ENCODE measurements at places on chromosomes 6 and 20.
A peak's percentile ranks its signal among the peaks of the same experiment; 100 is the strongest.

DNA sequence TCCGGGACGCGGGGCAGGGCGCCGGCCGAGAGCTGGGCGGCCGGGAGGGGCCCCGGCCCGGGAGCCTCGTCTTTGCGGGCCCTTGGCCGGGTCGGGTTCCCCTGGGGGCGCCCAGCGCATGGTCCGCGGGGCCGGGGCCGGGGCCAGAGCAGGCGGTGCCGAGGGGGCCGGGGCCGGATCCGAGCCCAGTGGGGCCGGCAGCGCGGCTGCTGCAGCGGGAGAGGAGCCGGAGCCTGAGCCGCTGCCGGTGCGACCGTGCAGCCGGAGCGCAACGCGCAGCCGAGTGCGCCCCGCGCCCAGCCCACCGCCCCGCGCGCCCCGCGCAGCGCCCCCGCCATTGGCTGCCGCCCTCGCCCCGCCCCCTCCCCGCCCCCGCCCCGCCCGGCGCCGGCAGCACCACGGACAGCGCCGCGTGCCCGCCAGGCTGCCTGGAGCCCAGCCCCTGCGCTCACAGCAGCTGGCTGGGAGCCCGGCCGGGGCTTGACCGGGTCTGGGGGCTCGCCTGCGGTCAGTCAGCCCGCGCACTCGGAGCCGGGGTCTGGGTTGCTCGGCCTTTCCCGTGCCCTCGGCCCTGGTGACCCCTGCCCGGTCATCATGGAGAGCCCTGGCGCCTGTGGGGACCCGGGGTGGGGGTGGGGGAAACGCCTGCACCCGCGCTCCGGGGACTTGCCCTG, at the start of gene HRH3:
Gene HRH3 (minus strand): TSS at position 287 of the 674 bp plus-strand sequence. CDS start 308 bp downstream, outside the sequence.
- peak; percentile 80 for DNase-seq

DNA sequence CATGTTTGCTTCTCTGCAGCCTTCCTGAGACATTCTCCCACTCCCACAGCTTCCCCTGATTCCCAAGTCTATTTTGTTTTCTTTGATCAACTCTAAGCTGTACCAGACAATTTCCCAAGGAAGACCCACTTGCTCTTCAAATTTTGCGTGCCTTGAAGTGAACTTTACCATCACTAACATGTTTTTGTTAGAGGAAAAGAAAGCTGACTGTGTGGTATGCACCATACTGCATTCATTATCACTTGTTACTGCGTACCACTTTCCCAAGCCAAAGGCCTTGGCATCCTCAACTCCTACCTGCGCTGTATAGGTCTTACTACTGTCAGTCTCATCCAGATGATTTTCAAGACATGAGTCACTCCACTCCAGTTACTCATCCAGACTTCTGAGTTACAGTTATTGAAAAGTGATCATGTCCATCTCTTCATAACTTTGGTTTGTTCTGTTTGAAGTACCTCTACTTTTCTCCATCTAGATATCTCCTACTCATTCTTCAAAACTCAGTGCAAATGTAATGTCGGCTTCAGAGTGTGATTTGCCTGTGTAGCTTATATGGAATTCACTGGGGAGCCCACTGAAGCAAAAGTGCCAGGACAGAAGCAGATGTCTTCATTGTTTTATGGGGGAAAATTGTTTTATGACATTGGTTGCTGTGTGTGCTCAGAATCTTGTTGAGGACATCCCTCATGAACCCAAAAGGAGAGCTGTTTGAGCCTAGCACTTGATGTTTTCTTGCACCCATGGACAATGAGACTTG, 5.2 kb downstream of the RPS12 start:
- no peak for DNase-seq

DNA sequence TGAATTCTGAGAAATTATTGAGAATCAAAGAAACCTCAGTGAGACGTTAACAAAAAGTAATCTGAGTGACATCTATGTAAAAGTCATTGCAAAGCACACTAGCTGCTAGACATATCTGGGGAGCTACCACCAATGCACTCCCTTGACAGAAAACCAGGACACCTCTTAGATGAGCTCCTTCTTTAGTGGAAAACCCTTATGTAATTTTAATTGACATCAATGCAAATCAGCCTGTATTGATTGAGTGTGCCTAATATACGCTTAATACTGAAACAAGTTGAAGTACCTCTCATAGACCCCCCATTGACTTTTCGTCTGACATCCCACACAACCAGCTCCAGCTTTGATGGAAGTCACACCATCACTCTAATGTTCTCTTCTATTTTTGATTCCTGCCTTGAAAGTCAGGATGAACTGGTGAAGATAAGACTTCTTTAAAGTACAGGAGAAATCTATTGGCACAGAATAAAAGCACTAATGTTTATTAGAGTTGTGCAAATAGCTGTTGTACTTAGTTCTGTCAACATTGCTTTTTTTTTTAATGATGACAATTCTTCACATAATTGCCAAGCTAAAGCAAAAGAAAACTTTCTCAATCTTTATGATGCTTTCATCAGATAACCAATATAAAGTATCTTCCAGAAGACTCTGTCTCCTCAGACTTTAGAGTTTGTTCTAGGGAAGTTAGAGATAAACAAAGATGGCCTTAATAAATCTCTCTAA, 98.0 kb upstream of the FAM8A1 start:
- no peak for DNase-seq

- no peak for DNase-seq
Measured at GRCh38 chr6:81455641-81456040, 296.8 kb downstream of the TENT5A start.

DNA sequence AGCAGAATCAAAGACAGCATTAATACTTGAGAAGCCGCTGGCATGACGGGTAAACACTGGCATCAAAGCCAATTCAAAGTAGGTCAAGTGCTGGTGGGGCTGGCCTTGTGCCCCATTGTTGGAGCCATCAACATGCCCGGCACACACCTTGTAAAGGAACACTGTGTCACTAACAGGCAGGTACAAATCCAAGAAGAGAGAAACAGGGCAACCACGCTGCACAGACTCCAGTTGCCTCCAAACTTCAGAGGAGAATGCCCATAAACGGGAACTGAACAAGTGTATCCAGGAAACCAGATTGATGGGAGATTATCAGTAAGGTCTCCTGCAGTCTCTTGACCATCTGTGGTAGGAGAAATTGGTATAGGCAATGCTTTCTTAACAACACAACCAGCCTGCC, 127.0 kb upstream of the STXBP5 start:
- DNase-seq, result no peak

DNA sequence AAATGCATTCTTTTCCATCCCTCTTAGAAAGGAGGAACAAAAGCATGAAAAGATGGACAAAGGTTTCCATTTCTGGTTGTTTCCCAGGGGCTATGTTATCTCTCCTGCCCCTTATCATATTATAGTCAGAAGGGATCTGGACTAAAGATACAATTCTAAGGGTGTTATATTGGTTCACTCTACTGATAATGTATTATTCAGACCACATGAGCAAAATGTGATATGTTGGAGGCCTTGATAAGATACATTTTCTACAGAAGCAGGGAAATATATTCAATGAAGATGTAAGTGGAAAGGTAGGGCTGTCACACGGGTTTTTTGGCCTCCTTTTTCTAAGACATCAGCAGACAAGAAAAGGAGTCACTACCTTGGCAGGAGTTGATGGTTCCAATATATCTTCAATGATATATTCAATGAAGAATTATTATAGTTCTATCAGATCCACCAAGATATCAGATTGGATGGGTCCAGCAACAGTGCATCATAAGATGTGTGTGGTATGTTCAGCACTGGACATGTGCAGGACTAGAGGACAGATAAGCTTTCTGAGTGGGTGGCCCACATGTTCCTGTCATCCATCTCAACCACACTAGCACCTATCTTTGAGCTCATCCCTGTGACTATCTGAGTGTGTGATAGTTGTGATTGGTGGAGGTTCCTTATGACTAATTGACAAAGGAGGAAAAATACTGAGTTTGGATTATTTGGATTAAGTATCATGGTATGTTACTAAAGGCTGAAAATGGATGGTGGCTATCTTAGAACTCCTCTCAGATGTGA, 5.7 kb upstream of the ZKSCAN3 start:
- no peak for DNase-seq

- DNase-seq, result no peak
Measured at GRCh38 chr6:84119277-84119676, 85.7 kb downstream of the MRAP2 start.

DNA sequence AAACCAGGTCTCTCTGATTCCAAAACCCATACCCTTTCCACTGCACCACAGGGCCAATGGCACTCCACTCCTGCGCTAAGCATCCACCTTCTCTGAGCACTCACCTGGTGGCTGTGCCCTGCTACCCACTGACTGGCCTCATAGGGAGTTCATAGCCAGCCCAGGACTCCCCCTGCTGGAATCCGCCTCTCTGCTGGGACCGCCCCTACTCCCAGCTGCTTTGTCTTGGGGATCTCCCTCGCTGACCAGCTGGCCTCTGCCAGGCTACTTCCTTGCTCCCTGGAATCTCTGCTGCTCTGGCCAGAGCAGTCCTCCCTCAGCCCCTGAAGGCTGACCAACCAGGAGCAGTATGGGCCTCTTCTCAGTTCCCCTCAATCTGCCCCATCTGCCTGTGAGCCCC, 129.7 kb downstream of the FAXC start:
- DNase-seq, result peak; percentile 43

GRCh38 chr6:125824946-125825771, 34.4 kb downstream of the NCOA7 start:
- no peak for DNase-seq

DNA sequence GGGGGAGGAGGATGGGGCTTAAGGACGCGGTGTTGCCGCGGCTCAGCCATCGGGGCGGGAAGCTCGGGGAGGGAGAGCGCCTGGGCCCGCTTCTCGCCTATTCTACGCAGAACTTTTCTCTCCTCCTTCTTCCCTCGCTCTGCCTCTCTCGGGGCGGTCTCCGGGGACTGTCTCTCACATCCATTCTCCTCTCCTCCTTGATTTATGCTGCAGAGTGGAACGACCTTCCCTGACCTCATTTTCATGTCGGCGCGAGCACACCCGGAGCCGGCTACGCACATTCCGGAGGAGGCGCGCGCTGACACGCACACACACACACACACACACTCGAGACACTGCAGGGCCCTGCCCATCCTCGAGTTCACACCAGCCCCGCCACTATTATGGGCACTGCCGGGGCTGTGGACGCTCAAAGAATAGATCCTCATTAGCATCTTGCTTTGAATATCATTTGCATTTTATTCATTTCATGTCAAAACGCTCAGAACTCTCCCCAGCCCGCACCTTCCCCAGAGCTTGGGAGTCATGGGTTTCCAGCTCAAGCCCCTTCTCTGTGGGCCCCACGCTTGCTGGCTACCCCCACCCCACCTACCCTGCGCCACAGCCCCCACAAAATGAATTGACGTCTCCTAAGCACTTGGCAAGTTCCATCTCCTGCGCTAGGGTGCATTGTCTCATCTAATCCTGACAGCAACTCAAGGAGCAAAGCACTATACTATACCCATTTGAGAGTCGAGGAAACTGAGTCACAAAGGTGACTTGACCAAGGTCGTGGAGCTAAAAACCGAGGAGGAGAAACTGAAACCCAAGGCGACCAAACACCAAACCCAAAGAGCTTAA, 36.8 kb downstream of the NCR2 start:
- DNase-seq, result no peak

GRCh38 chr6:42401613-42401951, 50.1 kb downstream of the TRERF1 start:
- no peak for DNase-seq

GRCh38 chr6:137647762-137648447, 153.7 kb upstream of the OLIG3 start:
- DNase-seq, result no peak

DNA sequence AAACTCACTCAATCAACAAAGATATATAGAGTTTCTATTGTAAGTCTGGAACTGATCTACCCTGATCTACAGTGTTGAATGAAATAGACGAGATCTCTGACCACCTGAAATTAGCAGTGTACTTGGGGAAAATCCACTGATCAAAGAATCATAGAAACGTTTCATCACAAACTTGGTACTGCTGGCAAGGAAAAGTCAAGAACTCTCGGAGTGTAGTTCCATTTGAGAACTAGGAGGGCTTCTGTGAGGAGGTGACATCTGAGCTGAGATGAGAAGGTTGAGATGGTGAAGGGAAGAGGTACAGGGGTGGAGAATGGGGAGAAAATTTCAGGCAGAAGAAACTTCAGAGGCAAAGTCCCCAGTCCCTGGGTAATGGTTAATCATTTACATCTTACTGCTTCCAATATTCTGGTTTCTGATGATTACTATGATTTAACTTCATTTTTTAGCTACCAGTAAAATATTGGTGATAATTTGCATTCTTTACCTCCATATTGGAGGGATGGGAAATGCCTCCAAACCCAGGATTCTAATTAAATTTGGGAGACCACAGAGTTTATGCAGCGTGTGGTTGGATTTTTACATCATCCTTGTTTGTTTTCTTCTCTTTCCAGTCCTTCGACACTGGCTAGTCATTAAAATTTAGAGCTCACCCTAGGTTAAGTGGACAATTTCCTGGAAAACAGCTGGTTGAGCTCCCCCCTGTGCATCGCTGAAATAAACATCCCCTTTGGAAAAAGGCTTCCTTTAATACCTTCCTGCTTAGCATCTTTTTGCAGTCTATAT, 191.9 kb downstream of the BCAS1 start:
- no peak for DNase-seq

GRCh38 chr6:126927841-126928240, 190.6 kb upstream of the RSPO3 start:
- no peak for DNase-seq

DNA sequence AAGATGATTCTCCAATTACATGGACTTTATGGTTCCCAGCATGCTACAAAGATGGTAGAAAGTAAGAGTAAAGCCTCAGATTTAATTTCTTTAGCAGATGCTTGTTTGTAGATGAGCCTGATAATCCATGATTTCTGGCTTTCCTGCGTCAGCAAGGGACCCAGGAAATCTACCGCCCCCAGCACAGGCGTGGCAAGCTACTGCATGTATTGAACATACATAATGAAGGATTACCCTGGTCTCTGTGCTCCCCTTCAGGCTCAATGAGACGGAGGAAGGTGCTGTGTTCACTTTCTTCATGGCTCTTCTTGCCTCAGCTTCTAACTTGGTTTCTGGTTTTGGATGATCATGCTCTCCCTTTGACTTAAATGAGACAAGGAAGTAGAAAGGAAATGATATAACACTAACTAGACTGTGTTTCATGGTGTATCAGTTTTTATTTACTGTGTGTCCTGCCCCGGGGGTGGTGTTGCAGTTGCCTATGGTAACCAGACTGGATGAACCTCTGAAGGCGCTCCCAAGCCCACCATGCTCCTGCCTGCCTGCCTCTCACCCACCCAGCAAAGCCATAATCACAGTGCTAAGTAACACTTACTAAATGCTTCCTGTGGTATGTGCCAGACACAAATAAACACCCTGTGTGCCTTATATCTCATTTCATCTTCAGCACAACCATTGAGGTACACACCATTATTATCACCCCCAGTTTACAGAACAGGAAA, 17.9 kb downstream of the GCM1 start:
- no peak for DNase-seq
